ENCODE measurements at places on chromosomes 6 and 20.

DNA sequence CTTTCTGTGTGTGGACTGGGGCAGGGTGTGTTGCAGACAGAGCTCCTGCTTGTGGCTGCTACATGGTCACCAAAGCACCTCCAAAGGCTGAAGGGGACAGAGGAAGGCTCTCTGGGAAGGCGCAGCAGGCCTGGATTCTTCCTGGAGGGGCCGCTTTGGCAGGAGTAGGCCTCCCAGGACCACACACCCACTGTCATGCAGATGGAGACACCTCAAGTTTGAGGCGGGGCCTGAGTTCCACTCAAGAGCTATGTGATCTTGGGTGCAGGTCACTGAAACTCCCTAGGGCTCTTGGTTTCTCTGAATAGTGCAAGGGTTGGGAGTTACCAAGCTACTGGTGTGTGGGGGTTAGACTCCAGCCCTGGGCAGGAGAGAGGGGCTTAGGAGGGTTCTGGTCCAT lies 27.9 kb downstream of the EFCAB8 start:
- DNase-seq: no peak

DNA sequence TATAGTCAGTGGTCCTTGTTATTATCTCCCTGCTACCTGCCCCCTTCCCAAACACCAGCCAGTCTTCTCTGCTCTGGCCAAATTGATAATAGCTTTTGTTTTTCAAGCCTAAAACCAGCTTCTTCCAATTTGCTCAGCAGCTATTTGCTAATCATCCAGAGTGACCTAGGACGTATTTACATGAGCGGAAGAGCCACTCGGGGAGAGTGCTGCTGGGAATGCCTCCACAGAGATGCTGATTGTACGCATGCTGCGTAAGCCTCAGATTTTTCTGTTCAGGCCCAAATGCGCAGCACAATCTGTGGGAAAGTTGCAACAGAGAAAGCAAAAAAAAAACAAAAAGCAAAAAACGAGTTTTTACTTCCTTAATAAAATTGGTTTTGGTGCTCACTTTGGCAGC lies 24.4 kb upstream of the ID1 start:
- no peak for DNase-seq

- DNase-seq: no peak
Observed at GRCh38 chr20:35884541-35884865, 69.8 kb downstream of the SCAND1 start.

DNA sequence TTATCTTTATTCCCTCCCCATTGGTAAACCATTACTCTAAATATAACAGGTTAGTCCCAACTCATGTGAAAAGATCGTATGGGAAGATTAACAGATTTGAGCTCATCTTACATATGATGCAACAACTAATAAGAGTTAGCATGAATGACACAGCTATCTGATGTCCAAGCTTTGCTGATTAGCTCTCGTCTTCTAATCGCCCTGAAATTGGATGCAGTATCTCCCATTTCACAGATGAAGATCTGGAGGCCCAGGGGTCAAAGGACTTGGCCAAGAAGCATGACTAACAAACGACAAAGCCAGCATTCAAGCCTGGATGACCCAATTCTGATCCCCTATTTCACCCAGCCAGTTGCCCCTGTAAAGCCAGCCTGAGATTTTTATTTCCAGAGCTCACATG lies 8.4 kb upstream of the BMP7 start:
- DNase-seq: no peak

DNA sequence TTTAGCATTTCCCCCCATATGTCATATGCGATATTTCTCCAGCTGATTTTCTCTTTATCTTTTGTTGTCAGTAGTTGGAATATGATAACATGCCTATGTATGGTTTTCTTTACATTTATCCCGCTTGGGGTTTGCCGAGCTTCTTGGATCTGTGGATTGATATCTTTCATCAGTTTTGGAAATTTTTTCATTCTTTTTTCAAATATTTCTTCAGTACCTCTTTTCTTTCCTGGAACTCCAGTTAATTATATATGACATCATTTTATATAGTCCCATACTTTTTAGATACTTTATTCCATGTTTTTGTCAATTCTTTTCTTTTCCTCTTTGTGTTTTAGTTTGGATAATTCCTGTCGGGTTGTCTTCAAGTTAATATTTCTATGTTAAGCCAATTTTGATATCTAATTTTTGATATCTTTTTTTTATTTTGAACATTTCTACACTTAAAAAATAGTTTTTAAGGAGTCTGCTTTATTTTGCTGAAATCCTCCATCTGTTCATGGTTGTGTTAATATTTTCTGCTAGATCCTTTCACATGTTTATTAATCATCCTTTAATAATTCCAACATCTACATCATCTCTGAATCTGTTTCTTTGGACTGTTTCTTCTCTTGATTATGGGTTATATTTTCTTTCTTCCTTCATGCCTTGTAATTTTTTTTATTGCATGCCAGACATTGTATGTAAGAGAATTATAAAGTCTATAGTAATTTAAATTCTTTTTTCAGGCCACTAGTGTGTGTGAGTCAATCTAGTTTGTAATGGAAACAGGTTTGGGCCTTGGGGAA lies 9.5 kb downstream of the ZDHHC14 start:
- DNase-seq: no peak

DNA sequence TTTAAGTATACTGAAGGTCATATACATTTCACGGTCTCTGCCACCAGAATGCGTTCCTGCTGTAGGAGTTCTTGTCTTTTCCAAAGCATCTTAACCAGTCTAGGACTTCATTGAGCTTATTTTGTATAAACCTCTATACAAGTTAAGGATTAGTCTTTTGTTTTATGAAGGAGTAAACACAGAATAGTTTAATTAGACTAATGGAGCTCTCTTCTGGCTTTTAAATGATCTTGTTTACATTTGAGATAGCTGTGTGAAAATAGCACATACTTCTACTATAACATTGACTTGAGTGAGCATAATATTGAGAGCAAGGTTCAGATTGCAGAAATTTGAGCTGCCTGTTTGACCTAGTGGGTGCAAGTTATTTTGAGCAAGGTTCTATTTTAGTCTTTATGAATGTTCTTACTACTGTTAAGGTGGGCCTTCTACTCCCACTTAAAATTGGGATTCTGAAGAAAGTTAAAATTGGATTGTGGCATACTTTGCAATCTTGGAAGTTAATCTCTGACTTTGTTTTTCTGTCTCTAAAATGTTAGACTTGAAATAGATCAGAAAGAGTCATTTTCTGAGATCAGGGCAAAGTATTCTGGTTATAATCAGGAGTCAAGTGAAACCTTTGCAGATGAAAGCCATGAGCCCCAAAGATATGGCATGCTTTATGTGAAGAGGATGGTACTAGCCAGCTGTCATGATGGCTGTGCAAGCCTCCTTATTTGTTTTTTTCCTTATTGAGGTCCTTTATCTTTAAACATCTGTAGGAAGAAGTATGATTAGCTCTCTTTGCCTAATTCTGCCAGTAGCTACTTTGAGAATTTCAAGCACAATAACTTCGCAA lies 41.8 kb downstream of the RPRD1B start:
- no peak for DNase-seq

- no peak for DNase-seq
Observed at GRCh38 chr6:351011-351866, 40.3 kb upstream of the IRF4 start.

GRCh38 chr20:62428002-62428372 lies 648 bp upstream of the RBBP8NL start:
- no peak for DNase-seq

DNA sequence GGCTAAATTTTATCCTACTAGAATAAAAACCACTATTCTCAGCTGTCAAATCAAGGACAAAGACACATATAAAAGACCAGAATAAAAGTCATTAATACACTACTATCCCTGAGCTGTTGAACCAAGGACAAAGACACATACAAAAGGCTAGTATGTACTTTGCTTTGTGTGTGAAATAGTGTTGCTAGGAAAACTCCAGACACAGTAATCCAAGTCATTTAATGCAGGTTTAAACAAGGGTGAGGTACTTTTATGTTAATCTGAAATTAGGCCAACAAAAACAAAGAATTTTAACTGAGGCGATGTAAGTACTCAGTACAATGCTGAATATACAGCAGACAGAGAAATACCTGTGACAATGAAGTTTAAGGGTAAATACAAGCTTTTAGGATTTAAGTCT lies 18.9 kb downstream of the GCLC start:
- DNase-seq: no peak

DNA sequence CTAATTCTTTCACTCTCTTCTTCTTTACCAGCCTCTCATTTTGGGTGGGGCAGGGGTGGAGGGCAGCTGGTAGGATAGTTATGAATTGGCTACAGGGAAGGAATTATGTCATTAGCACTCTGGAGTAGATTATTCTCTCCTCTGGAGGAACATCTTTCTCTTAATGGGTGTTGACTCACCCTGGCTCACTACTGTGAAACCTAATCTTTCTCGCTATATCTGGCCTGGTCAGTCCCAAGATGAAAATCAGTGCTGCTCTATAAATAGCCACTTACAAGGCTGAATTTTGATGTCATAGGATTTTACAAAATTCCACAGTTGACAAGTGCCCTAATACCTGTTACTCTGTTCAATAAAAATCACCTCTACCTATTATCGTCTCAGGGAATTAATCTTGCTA lies 151.3 kb downstream of the COL9A1 start:
- no peak for DNase-seq

GRCh38 chr6:91501930-91502329 lies 915.1 kb upstream of the MAP3K7 start:
- DNase-seq: no peak

DNA sequence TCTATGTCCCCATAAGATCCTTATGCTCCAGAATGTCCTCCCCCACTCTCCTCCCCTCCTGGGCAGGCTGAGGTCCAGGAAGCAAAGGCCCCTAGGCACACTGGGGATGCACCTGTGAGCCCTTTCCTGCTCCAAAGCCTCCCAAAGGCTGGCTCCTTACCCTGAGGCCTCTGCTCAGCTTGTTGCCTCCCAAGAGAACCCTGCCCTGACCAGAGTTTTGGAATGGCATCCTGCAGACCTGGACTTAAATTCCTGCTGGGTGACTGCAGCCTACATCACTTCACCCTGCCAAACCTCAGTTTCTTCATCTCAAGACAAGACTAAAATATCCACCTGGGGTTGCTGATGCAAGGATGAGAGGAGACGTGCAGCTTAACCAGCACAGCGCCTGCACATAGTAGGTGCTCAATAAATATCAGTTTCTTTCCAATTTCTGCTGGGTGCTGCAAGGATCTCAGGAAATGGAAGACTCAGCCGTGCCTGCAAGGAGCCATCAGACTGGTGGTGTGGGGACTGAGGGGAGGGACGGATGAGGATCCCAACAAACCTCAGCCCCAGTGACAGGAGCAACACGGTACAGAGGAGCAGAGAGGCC lies 2.1 kb upstream of the LBP start:
- DNase-seq: no peak

DNA sequence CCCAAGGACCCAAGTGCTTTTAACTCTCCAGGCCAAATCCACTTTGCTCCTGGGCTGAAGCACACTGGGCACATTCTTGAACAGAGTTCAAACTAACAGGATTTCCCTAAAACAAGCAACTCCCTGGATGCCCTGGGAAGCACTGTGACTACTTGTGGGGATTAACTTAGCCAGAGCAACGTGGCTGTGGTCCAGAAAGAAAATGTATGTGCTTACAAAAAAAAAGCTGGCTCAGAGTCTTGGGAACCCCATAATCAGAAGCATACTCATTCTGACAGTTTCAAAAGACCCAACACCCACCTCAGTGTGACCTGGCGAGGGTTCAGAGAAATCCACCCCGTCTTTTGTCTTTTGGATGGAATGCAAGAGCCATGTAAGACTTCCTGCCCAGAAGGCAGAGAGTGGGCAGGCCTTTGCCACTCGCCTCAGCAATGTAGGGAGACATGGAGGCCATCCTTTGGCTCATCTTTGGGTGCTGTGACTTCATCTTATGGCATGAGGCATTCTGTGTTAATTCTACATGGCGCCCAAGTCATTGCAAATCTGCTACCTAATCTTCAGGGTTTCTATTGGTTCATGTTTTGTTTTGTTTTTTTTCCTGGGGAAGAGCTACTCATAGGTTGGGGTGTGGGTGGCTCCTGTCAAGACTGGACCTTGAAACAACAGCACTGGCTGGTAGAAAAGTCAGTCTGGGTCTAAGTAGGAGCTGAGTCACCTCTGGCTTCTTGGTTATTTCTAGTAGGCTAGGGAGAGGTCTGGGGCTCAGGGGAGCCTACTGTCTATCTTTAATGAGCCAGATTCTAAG lies 248.6 kb upstream of the SUPT3H start:
- no peak for DNase-seq

- DNase-seq: no peak
Observed at GRCh38 chr6:66128243-66128642, 421.2 kb upstream of the EYS start.

DNA sequence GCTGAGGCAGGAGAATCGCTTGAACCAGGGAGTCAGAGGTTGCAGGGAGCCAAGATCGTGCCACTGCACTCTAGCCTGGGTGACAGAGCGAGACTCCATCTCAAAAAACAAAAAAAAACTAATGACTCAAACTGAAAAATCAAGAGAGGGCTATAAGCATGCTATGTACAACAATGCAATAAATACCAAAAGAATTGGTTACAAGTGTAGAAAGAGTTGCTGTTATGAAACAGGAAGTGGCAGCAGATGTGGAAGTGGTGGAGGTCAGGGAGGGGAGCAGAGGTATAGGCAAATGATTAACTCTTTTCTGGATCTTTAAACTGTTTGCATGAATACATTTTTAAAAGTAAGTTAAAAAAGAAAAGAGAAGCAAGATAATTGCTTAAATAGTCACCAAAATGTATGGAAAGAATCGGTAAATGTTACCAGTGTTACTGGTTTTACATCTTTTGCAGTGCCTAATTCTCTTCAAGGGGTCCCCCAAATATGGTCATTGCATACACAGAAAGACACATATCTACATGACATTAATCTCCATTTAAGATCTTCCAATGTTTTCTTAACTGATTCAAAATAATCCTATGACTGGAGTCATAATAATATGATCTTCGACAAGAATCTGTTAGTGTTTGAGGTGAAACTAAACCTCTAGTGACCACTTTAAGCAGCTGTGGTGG lies 15.0 kb downstream of the CALHM6 start:
- DNase-seq: no peak

GRCh38 chr6:97085772-97086171 lies 161.2 kb downstream of the KLHL32 start:
- no peak for DNase-seq

GRCh38 chr6:43248101-43248500 lies 4.8 kb downstream of the TTBK1 start:
- no peak for DNase-seq

DNA sequence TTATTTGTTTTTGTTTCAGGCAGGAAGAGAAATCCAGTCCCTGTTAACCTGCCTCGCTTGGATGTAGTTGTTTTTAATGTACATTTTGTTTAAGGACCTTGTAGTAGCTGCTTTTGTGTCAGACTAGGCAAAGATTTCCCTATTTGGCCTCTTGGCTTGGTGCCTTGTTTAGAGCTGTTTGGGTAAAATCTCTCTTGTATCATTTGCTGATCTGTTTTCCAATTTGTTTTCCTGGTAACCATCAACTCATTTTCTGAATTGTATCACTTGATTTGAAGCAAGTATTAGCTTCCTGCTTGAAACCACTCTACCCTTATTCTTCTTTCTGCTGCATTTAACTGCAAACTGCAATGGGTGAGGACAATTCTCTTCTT lies 160.7 kb downstream of the ZFAND3 start:
- no peak for DNase-seq

GRCh38 chr6:43246301-43247113 lies 3.2 kb downstream of the TTBK1 start:
- DNase-seq: no peak

All from stimulated activated CD4-positive, alpha-beta T cell treated with anti-CD3 and anti-CD28 coated beads, Interleukin-1b, Interleukin-23, amount 100 ng/mL, for 24 hours (primary cell).